ENCODE measurements at places on chromosomes 12 and 14.

DNA sequence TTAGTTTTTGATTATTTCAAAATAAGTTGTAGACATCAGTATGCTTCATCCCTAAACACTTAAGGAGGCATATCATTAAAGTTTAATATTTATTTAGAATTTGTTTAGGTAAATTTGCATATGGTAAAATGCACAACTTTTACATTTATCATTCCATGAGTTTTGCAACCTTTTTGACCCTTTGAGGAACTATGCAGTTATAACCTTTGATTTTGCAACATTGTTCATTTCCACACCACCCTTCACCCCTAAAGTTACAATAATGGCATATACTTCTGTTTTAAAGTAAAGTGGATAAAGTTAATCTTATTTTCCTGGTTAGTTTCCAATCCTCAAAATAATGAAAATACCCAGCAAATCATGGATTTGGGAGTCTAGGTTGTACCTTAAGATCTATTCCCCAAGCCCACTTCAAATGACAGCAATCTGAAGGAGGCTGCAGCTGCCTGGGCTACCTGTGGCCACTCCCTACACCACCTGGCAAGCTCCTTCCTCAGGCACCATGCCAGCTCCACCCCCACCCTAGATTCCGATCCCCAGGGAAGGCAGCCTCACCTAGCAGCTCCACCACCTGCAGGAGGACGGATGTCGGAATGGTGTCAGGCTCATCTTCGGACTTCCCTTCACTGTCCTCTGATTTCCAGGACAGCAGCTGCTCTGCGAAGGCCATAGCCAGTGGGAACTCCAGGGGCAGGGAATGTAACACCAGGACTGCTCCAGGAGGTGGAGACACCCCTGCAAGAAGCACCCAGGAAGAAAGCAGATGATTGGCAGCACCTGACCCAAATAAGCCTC is 65.1 kb downstream of the TRAFD1 start:
- DNase-seq, result no peak

DNA sequence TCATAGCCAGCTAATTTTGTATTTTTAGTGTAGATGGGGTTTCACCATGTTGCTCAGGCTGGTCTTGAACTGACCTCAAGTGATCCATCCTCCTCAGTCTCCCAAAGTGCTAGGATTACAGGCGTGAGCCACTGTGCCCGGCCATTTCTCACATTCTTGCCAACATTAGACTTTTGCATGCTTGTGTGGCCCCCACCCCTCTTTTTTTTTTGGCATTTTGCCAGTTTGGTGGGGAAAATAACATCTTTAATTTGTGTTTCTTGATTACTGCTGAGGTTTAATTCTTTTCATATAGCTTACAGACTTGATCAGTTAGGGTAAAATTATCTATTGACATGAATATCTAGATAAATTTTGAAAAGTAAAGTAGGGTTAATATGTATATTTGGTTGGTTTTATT is 3.8 kb downstream of the CCT2 start:
- no peak for DNase-seq

DNA sequence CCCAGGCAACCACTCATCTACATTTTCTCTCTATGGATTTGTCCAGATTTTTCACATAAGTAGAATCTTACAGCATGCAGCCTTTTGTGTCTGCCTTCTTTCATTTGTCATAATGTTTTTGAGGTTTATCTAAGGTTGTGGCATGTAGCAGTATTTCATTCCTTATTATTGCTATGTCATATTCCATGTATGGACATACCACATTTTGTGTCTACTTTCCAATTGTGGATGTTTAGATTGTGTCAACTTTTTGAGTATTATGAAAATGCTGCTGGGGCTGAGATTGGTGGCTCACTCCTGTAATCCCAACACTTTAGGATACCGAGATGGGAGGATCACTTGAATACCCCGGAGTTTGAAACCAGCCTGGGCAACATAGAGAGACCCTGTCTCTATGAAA is 3.2 kb upstream of the ATXN2 start:
- DNase-seq, result no peak

DNA sequence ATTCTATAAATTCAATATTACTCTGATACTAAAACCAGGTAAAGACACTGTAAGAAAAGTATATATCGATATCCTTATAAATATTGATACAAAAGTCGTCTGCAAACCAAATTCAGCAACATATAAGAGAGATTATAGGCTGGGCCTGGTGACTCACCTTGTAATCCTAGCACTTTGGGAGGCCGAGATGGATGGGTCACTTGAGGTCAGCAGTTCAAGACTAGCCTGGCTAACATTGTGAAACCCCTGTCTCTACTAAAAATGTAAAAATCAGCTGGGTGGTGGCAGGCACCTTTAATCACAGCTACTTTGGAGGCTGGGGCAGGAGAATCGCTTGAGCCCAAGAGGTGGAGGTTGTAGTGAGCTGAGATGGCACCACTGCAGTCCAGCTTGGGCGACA is 13.5 kb upstream of the TUBA1C start:
- no peak for DNase-seq

DNA sequence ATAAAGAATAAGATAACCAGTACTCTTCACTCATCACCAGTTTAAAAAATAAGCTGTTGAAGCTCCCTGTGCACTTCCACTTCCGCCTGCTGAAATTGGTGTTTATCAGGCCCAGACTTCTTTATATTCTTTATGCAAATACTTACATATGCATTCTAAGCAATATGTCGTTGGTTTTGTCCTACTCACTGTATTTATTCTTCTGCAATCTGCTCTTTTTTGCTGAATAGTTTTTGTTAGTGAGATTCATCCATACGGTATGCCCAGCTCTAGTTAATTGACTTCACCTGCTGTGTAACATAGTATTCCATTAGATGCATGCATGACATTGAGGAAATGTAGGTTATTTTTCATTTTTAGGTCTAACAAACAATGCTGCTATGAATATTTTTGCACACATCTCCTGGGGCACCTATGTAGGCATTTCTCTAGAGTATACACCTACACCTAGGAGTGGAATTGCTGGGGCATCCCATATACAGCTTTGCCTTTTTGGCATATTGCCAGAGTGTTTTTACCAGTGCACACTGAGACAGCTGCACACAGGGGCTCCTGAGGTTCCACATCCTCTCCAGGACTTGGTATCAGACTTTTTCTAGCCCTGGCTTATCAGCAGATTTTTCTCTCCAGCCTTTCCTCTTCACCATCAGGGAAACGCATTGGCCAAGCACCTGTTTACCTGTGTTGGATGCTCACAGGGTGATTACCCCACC is 1.0 kb upstream of the NRIP2 start:
- DNase-seq, result no peak

- DNase-seq, result no peak
These were observed 17.1 kb downstream of the IRAK3 start for GRCh38 chr12:66206141-66206540.

GRCh38 chr14:85273099-85273677 is 256.8 kb upstream of the FLRT2 start:
- no peak for DNase-seq
